ENCODE measurements at places on chromosomes 7 and 10.

GRCh38 chr10:102776779-102777456 is 33.2 kb downstream of the WBP1L start:
- peak; percentile 98 for DNase-seq

GRCh38 chr7:122055073-122055472 is 89.0 kb downstream of the AASS start:
- no peak for DNase-seq

GRCh38 chr10:17348501-17349349 is 105.7 kb downstream of the ST8SIA6 start:
- peak; percentile 70 for DNase-seq

DNA sequence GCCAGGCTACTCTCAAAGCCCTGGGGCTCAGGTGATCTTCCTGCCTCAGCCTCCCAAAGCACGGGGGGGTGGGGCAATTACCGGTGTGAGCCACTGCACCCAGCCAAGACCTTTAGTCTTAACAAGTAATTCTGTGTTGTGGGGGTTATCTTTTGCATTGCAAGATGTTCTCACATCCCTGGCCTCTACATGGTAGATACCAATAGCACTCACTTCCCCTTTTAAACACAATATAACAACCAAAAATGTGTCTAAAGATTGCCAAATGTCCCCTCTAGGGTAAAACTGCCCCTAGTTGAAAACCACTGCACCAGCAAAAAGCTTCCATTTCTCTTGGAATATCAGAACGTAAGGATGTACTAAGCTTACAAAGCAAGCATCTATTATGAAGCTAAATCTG is 225.0 kb downstream of the CTNNA3 start:
- DNase-seq: no peak

DNA sequence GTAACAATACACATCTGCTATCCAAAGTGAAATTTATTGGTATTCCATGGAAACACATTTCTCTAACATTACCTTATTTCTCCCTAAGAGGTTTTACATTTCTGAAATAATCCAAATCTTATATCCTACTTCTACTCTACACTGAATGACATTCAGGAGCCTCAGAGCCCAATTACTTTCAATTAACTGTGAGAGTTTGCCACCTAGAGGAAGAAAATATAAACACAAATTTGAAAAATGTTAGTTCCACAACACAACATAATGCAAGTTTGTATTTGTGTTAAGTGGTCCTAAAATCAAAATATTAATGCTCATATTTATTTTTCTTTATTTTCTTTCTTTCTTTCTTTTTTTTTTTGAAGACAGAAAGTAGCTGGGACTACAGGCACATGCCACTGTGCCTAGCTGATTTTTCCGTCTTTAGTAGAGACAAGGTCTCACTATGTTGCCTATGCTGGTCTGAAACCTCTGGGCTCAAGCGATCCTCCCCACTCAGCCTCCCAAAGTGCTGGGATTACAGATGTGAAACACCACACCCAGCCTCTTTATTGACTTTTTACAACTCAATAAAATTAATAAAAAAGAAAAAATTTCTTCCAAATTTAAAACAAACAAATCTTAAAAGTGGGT is 46.0 kb downstream of the ATAD1 start:
- no peak for DNase-seq

Measured in sigmoid colon (tissue), 7 donors.